ENCODE measurements at places on chromosomes 16 and 17.

DNA sequence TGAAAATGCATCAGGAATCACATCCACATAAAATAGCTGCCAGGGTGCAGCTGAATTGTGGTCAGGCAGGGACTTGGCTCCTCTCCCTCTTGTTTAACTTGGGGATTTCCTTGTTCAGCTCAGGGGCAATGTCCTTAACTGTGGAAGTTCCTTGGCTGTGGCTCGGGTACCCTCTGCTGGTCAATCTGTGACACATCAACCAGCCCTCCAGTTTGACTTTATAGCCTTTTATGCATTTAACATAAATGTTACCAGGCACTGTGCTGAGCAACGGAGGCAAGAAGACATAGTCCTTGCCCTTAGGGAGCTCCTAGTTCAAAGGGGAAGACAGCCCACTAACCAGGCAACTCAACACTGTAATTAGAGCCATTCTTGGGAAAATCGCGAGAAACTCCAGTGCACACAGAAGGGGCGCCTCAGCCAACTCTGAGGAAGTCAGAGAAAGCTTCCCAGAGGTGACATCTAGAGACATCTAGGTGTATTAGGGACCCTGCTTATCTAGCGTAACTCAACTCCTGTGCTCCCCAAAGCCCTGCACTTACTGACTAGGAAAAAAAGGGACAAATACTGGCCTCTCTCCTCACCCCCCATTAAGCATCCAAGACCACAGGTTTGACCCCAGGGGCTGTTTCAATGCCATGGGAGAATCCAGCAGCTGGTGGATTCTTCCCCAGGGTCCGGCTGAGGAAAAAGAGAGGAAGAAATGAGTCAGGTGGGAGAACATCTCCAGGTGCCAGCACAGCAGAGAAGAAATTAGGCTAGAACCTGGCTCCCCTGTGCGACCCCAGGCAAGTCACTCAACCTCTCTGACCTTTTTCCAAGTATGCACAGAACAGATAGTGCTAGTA, 17.3 kb upstream of the EEF2K start:
- DNase-seq = peak; percentile 87

DNA sequence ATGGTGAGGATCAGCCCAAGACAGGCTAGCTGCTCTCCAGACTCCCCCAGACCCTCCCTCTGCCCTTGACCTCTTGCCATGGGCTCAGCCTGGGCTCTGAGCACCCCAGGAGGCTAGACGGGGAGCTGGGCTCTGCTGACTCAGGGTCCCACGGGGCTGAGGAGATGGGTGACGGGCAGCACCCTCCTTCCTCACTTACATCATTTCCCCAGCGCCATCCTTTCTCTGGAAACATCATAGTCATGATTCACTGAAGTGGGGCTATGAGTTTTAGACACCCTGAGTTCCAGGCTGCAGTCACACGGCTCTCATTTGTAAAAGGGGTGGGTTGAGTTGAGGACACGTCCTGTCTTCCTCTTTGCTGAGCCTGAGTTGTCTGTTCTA, 3.0 kb upstream of the ITGAX start:
- no peak for DNase-seq

DNA sequence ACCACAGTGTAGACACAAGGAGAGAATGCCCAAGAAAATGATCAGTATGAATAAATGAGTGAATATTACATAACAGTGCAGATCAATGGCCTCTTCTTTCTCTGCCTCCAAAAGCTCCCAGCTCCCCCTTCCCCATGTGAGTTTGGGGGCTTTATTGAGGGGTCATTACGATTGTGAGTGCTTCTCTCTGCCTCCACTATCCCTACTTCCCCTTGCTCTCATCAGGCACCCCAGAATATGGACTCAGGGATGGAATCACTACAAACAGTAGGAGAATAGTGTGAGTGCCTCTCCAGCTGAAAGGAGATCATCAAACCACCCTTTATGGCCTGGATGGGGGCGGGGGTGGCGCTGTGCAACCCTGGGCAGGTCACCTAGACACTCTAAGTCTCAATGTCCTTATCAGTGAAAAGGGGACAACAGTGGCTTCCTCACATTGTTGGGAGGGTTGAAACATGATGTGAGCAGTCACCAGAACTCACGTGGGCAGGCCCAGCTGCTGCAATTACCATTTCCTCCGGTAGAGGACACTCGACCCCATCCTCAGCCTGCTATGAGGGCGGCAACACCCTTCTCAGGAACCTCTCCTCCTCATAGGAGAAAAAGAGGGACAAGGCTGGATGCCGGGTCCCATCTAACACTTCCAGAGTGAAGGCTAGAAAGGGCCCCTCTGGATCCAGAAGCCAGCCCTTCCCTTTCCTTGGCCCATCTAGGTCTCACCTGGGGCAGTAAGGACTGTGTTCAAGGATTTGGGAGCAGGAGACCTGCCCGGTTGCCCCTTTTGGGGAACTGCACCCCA, 2.1 kb upstream of the EPOP start:
- peak; percentile 80 for DNase-seq

GRCh38 chr17:9729034-9729650, 62.2 kb downstream of the DHRS7C start:
- DNase-seq = peak; percentile 58

DNA sequence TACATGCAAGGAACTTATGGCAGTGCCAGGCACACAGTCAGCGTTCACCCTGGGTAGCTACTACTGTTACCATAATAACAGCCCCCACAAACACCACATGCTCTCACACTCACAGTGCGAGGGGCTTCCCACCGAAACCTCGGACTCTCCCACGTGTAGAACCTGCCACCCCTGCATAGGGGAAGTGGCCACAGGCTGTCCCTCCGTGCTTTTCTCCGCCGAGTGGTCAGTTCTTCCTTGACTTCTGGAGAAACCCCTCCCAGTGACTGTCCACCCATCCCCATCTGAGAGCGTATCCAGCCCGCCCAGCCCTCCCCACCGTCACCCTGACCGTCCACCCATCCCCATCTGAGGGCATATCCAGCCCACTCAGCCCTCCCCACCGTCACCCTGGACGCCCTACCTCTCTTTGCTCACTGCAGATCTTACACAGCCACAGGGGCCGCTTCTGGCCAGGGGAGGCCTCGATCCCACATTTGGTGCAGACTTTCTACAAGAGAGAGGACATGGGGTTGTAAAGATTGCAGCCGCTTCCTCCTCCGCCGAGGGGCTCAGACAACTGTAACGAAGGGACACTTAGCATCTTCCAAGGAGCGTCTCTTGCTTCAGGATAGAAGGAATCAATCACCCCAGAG, 71.1 kb downstream of the RPH3AL start:
- DNase-seq = no peak

DNA sequence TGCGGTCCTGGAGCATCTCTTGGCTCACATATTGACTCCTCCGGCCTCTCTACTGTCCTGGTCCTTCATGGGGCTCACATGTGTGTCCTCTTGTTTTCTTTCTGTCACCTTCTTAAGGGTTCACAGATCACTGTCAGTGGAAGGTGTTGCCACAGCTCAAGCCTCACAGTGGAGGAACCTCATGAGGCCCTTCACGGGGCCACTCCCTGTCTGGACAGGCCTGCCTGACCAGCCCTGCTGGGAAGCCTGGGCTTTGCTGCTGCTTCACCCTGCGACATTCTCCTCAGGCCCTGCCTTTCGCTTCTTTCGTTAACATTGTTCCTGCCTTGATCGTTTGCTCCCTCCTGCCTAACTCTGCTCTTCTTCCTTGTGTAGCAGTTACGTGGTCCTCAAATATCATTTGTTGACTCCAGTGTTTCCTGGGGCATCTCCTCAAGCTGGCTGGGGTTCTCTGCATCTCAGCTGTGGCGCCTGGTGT, 55.9 kb downstream of the WDR45B start:
- no peak for DNase-seq

DNA sequence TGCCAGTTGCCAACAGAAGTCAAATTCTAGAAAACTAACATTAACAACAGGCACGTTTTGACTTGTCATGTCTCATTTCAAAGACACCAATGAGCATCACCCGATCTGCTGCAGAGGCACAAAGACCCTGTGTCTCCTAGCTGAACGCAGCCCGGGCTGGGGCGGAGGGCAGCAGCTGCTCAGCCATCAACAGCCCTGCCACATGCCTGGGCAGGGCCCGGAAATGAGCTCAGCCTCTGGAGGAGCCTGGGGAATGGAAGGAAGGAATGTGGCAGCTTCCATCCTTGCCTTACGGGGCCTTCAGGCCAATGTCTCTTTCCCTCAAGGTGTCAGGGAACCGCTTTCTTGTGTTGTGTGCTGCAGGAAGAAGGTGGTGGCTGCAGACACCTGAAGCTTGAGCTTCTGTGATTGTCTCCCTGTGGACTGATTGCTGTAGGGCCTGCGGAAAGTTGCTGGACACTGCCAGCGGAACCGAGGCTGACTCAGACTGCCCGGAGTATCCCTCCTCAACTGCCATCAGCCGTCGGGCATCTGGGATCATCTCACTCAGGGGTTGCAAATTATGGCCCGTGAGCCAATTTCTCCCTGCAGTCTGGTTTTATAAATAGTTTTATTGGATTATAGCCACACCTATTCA, 7.3 kb downstream of the CDH13 start:
- DNase-seq = no peak

- no peak for DNase-seq
These were observed 497.8 kb downstream of the HS3ST4 start for GRCh38 chr16:26189536-26189935.

GRCh38 chr16:49464877-49465504, 91.4 kb downstream of the C16orf78 start:
- no peak for DNase-seq

DNA sequence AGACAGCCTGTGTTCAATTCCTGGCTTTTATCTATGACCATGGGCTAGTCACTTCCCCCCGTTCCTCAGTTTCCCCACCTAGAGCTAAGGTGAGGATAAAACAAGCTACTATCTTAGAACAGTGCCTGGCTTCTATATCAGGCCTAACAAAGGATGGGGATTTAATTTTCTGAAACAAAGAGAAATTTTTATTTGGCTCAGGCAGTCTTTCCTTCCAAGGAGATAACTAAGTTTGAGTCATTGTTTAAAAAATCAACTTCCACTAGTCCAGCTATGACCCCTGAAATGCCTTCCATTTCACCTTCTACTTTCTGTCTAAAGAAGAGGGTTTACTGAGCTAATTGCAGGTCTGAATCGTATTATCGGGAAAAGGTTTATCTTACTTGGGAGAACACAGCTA, 99.0 kb downstream of the CMIP start:
- no peak for DNase-seq

- DNase-seq = no peak
These were observed 116.5 kb upstream of the ADAMTS18 start for GRCh38 chr16:77551357-77551756.

DNA sequence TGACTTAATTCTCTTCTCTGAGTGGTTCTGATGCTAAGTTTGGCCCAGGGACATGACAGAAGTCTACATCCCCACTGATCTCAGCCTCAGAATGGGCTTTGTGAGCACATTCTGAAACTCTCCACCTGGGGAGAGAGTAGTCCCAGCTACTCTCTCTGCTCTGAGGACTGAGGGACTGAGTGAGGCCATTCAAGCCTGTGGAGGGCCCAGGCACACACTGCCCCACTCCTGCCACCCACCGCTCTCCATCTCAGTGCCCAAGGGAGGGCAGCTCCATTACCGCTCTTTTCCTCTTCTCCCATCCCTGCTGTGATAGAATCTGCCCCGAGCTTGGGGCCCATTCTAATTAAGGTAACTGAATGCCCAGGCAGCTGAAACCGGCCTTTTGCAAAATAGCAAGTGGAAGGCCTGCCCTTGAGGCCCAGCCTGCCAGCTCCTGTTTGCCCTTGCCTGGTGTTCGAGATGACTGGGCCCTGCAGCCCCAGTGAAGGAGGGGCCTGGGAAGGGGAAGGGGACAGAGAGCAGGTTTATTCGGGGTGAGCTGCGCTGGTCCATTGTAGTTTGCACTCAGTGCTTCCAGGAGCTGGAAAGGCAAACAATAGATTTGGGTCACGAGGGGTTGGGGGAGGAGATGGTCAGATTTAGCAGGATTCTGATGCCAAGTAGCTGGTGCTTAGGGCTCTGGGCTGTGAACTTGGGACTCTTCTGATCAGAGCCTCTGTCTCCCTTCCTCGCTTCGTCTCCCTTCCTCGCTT, 76.2 kb downstream of the RAB11FIP4 start:
- DNase-seq = no peak

GRCh38 chr16:24270721-24271442, 14.7 kb downstream of the CACNG3 start:
- no peak for DNase-seq

GRCh38 chr17:50149417-50150353, 792 bp downstream of the PPP1R9B start:
- peak; percentile 43 for DNase-seq

GRCh38 chr16:19130852-19131824, 17.4 kb downstream of the ITPRIPL2 start:
- peak; percentile 68 for DNase-seq

DNA sequence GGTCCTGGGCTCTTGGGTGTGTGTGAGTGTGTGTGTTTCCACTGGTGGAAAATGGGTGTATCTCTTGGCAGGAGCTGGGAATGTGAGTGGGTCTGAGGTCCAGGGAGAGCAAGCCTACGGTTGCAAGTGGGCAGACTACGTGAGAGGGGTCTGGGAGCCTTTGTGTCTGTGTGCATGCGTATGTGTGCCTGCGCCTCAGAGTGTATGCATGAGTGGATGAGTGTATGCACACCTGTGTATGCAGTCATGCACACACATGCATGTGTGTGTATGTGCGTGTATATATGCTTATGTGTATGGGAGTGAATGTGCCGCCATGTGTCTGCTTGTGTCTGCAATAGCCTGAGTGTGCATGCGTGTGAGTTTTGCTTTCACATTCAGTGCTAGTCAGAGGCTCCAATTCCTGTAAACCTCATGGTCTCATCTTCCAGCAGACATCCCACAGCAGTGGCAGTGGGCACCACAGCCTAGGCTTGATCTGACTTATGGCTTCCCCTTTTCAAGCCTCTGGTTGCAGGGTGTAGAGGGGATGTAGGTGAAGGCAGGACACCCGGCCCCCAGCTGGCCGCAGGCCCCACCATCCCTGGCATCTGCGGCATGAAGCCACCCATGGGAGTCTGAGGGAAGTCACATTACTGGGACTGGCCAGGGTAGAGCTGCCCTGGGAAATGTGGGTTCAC, 19.7 kb upstream of the RMI2 start:
- no peak for DNase-seq

GRCh38 chr16:31460582-31461002, 1.3 kb downstream of the ARMC5 start:
- peak; percentile 39 for DNase-seq

- DNase-seq = no peak
These were observed 1.5 kb upstream of the CPNE7 start for GRCh38 chr16:89573826-89574680.

- DNase-seq = no peak
These were observed 24.2 kb downstream of the CCDC40 start for GRCh38 chr17:80060644-80061043.

GRCh38 chr17:46756081-46756735, 62.3 kb downstream of the WNT3 start:
- DNase-seq = no peak

DNA sequence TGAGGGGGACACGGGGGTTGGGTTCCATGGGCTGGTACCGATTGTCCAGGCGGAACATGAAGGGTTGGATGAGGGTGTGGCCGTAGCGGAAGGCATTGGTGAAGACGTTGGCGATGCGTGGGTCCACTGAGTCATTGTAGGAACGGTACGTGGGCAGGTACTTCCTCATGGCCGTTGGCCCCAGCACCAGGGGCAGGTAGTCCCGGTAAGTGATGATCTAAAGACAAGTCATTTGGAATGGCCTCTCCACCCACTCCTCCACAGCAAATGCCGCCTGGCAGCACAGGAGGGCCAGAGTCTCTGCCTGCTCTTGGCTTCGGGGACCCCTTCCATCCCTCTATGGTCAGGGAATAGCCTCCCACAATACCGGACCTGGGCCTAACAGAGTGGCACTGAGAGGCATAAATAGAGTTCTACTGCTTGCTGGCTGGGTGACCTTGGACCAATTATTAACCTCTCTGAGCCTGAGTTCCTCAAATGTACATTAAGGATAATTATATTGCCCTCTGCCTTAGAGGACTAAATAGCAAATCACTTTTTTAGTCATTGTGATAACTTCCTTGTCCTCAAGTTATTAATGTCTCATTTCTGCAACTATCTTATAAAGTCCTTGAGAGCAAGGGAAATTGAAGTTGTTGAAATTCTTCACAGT, 7.2 kb downstream of the MPO start:
- DNase-seq = no peak
